Type B pancreatic cell (in vitro differentiated cells): ENCODE measurements at places on chromosomes 1 and 21. TPM values are rescaled to one million over a fixed set of nuclear protein-coding genes. Genes with fewer than 3 reads are reported as not detected.

Gene CHRM3
- 2.4 and 2.7 TPM in 2 replicates for total RNA-seq

DNA sequence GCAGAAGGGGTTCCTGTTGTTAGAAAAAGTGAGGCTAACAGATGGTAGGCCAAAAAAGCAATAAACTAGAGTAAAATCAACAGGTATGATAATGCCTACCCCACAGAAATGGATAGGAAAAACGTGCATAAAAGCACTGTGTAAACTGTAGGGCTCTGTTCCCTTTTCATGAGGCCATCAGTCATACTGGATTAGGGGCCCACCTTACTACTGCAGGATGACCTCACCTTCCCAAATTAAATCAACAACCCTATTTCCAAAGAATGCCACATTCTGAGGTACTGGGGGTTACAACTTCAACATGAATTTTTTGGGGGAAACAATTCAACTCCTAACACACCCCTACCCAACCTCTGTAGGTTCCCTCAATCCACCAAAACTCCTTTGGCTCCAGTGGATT, 54.9 kb downstream of the KIAA1614 start:
- peaks cover 6% of the 10 kb centered on the region for H3K4me1 ChIP-seq
- no peak overlapping the region for H3K27ac ChIP-seq
- no peaks in the 10 kb centered on the region for H3K27me3 ChIP-seq
- peaks cover 49% of the 10 kb centered on the region for H3K36me3 ChIP-seq
- no peak for DNase-seq
- H3K4me3 ChIP-seq, result no peak overlapping the region

GRCh38 chr1:208241512-208241911, 2.7 kb downstream of the PLXNA2 start:
- no peaks in the 10 kb centered on the region for H3K27me3 ChIP-seq
- peak overlapping the region; percentile 39 for H3K27ac ChIP-seq
- peaks cover 3% of the 10 kb centered on the region for H3K36me3 ChIP-seq
- no peak for DNase-seq
- H3K4me1 ChIP-seq, result peaks cover 64% of the 10 kb centered on the region

- no peak overlapping the region for H3K27ac ChIP-seq
- H3K4me1 ChIP-seq, result peaks cover 12% of the 10 kb centered on the region
- peaks cover 21% of the 10 kb centered on the region for H3K36me3 ChIP-seq
- peaks cover 10% of the 10 kb centered on the region for H3K27me3 ChIP-seq
- no peak overlapping the region for H3K4me3 ChIP-seq
These were observed 741 bp downstream of the DUSP10 start for GRCh38 chr1:221740993-221741702.

DNA sequence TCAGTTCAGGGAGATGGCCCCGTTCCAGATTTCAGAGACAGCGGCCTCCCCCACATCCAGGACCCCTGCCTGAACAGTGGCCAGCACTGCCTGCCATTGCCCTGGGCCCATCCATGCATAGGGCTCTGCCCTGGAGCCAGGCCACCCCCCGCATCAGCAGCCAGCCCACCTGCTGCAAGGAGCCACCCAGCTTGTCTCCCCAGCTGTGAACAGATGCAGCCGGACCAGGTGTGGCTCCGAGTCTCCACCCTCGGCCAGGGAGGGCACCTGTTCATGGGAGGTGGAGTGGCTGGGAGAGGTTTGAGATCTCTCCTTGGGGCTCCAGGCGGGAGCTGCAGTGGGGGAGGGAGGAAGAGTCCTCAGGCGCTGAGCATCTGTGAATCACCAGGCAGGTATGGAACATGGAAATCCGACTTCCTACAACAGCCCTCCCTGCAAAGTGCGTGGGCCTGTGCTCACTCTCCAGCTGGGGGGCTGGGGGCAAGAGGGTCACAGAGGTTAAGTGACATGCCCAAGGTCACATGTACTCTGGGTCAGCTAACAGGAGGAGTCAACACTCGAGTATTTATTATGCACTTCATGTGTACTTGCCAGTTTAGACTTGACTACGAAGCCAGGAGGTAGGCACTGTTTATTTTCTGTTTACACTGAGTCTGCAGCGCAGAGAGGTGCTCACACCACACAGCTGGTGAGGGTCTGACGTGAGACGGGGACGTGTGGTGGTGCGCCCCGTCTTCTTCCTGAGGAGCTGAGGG, 4.8 kb upstream of the HES5 start:
- peaks cover 10% of the 10 kb centered on the region for H3K4me1 ChIP-seq
- peaks cover 40% of the 10 kb centered on the region for H3K27me3 ChIP-seq
- no peak for DNase-seq
- peak overlapping the region; percentile 94 for H3K27ac ChIP-seq

- no peak overlapping the region for H3K27ac ChIP-seq
- H3K27me3 ChIP-seq, result no peaks in the 10 kb centered on the region
- peaks cover 16% of the 10 kb centered on the region for H3K4me1 ChIP-seq
- no peak overlapping the region for H3K4me3 ChIP-seq
- DNase-seq, result no peak
These were observed 19.7 kb downstream of the MRPS6 start for GRCh38 chr21:34093083-34093482.

DNA sequence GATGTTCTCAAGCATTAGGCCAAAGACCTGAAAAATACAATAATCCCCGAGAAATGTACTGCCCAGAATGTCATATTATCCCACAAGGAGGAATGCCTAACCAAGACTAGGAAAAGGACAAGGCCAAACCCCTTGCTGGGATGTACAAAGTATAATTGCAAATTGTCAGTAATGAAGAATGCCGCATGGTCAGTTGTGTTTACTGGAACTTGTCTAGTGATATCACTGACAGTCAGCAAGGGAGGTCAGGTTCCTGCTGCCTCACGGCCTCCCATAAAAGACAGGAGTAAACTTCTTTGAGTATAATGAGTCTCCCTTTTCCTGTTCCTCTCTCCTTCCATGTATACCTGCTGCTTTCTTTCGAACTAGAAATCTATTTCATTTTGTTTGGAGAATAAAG, 222.8 kb downstream of the RHOU start:
- H3K4me3 ChIP-seq, result no peak overlapping the region
- peak overlapping the region; percentile 44 for H3K27ac ChIP-seq
- peaks cover 5% of the 10 kb centered on the region for H3K36me3 ChIP-seq
- H3K27me3 ChIP-seq, result no peaks in the 10 kb centered on the region
- DNase-seq, result no peak
- H3K4me1 ChIP-seq, result peaks cover 28% of the 10 kb centered on the region
